ENCODE measurements at places on chromosomes 3 and 15. TPM values are rescaled to one million over a fixed set of nuclear protein-coding genes. Genes with fewer than 3 reads are reported as not detected.

LRTM1 gene
- polyA plus RNA-seq = not detected

MED12L gene
- polyA plus RNA-seq = 0.27 TPM

PIK3R4 gene
- 26.7 TPM for polyA plus RNA-seq

FOXB1 gene
- not detected for polyA plus RNA-seq

SKOR1 gene
- 0.31 TPM for polyA plus RNA-seq

CCR8 gene
- polyA plus RNA-seq = not detected

RAB6B gene
- 0.27 TPM for polyA plus RNA-seq
